SHP77 treated with DMSO at 0.1 percent for 48 hours (cell line): ENCODE measurements at places on chromosomes 5 and 9.

DNA sequence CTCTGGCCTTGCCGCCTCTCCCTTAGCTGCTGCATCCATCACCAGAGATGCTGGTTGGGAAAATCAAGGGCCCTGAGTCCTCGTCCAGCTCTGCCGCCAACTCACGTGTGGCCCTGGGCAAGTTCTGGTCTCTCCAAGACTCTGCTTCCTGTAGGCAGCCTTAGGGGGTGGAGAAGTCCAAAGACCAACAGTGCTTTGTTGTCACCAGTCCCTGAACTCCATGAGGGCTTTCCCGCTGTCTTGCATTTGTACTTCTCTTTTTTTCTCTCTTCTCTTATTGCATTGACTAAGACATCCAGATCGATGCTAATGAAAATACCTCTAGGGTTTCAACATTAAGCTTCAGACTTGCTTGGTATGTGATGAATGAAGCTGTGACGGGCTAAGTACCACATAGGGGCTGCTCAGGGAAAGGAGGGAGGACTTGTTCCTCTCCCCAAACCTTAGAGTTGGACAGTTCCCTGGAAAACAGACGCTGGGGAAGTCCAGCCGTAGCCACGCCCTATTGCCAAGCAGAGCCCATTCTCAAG, 63.7 kb upstream of the STXBP1 start:
- no peak for DNase-seq

- no peak for DNase-seq
Measured at GRCh38 chr5:180467028-180467975, 26.9 kb upstream of the CNOT6 start.

GRCh38 chr9:710951-711745, 130.3 kb upstream of the DMRT1 start:
- DNase-seq = no peak

- no peak for DNase-seq
Measured at GRCh38 chr5:96703995-96704394, 41.8 kb downstream of the CAST start.

- peak; percentile 69 for DNase-seq
Measured at GRCh38 chr5:134586866-134587524, 45.6 kb downstream of the SAR1B start.
